ENCODE measurements at places on chromosomes 4 and X.

DNA sequence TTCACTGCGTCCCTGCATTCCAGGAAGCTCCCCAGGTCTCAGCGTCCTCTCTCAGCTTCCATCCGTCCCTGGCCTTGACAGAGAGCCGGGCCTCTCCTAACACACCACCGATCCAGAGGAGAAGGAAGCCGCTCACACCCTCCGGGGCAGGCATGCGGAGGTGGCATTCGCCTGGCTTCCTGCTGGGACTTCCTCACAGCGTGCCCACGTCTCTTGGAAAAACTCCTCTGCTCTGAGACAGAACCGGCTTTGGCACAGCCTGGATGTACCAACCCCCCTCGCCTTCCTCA is 3.2 kb downstream of the CTAG2 start:
- DNase-seq: no peak

- DNase-seq: peak; percentile 53
Observed at GRCh38 chrX:989959-990510, 222.4 kb downstream of the CRLF2 start.

DNA sequence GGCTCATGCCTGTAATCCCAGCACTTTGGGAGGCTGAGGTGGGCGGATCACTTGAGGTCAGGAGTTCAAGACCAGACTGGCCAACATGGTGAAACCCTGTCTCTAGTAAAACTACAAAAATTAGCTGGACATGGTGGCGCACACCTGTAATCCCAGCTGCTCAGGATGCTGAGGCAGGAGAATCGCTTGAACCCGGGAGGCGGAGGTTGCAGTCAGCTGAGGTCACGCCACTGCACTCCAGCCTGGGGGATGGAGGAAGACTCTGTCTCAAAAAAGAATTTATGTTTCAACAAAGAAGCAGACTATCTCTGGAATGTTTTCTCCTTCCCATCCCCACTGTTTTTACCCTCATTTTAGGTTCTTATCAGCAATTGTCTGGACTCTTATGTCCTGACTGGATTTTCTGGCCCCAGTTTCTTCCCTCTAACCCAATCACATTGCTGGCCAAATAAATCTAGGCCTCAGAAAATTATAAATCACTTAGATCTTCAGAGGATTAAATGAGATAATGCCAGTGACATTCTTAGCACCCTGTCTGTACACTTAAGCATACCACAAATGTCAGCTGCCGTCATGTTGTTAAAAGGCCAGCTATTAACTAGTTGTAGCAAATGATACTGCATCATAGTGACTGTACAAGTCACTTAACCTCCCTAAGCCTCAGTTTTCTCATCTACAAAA is 44.9 kb upstream of the PRSS48 start:
- DNase-seq: no peak

DNA sequence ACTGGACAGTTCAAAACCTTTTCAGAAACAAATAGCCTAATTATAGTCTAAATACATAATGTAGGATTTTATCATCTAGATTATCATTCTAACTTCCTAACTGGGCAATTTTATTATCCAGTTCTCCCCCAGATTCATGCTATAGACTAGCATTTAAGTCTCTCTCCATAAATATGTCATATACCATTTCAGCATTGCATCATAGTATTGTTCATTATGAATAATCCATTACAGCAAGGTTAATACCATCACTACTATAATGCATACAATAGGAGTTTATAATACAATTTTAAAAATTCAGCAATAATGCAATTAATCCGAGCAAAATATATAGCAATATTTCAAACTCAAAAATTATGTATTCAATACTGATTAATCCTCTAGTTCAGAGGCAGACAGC is 77.4 kb downstream of the PDGFC start:
- no peak for DNase-seq

- DNase-seq: no peak
Observed at GRCh38 chrX:136495043-136495442, 2.3 kb upstream of the HTATSF1 start.

DNA sequence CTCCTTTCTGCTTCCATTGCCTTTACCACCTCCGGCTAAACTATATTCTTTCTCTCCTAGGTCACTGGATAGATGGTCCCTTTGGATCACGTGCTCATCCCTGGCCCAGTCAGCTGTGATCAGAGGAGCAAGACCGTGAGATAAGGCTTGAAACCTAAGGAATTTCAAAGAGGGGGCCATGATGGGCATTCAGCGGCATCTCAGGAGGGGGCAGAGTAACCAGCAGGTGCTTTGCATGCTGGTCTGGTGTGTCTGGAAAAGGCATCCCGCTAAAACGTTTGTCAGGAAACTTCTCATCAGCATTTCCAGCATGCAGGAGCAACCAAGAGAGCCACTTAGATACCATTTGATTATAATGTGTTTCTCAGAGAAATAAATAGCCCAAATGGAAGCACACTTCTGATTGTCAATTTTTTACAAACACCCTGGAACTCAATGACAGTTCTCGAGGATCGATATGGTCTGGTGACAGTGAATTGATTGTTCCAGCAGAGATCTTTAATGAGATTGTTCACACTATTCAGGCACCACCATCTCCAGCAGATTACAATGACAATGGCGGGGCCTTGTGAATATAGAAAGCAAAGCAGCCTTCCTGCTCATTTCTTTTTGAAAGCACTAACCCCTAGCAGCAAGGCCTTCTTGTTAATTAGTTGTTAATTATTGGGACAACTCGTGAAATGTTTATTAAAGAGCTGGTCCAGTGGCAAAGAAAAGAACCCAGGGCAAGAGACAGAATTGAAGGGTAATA is 327.1 kb downstream of the PTTG2 start:
- DNase-seq: no peak

- no peak for DNase-seq
Observed at GRCh38 chr4:84001876-84002569, 466.1 kb downstream of the GPAT3 start.

- no peak for DNase-seq
Observed at GRCh38 chr4:140096921-140097320, 57.1 kb downstream of the MAML3 start.

GRCh38 chr4:139823746-139824145 is 158.1 kb downstream of the MGST2 start:
- DNase-seq: no peak

DNA sequence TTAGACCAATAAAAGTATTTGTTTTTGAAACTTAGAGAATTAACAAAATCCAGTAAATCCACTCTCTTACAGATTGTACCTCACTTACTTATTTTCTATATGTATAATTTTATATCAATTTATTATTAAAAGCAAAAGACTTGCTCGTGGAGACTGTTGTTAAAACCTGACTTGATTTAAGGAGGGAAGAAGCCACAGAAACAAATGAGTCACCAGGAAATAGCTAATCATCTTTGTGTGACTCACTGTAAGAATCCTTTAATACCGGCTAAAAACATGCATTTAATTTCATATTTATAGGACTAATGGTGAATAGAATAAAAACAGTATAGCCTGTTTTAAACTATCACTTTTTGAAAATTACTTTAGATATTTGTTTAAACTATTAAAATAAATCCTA is 29.9 kb upstream of the UBE2NL start:
- DNase-seq: no peak

DNA sequence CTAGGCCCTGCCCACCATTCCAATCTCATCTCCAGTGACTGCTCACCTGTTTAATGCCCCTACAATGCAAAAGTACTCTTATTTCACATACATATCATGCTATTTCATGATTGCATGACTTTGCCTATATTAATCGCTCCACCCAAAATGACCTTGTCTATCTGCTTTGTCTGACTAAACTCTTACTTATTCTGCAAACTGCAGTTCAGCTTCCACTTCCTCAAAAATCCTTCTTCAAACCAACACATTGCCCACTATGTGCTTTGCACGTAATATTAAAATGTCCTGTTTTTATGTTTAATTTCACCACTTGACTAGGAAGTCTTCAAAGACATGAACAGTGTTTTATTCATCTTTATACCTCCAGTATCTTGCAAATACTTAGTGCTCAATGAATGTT is 229.6 kb downstream of the OPHN1 start:
- no peak for DNase-seq

GRCh38 chr4:26763063-26763462 is 97.6 kb upstream of the STIM2 start:
- no peak for DNase-seq

DNA sequence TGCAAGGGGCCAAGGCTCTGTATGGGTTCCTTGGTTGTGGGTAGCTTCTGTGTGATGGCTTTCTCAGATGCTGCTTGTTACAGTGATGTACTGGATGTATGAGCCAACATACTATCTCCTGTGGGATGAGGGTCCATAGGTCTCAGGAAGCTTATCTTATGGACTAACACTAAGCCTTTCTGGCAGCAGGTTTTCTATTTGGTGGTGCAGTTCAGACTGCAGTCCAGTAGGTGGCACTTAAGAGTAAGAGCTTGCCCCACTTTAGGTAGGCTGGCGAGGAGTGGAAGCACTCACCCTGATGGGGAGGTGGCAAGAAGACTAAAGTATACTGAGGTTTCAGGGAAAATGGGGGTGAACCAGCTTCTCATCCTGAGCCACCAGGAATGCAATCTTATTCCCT is 306.7 kb upstream of the MAOA start:
- no peak for DNase-seq

DNA sequence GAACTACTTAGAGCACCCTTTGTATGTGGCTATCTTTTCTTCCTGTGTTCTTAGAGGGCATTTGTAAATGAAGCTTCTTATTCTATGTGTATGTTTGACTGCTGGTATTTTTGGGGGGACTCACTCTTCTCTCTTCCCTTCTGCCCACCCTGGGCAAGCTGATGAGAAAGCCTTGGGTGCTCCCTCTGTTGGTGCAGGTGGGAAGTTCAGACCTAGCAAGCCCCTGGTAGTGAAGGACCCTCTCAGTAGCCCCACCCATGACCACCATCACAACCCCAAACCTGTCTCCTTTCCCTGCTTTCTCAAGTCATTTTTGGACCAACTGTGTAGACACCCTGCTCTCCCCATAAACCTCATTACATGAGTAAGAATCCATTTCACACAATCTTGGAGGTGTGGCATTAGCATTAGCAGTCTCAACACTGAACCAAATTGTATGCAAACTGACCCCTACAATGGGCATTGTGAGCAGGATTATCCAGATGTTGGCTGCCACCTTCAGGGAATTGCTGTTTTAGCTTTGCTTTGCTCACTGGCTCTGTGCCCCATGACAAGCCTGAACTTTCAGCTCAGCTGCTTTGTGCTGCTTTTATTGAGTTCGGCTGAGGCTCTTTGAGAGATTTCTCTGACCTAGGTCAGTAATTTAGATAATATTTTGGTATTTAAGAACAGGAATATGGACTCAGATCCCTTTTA is 27.9 kb downstream of the TRIM61 start:
- DNase-seq: no peak

DNA sequence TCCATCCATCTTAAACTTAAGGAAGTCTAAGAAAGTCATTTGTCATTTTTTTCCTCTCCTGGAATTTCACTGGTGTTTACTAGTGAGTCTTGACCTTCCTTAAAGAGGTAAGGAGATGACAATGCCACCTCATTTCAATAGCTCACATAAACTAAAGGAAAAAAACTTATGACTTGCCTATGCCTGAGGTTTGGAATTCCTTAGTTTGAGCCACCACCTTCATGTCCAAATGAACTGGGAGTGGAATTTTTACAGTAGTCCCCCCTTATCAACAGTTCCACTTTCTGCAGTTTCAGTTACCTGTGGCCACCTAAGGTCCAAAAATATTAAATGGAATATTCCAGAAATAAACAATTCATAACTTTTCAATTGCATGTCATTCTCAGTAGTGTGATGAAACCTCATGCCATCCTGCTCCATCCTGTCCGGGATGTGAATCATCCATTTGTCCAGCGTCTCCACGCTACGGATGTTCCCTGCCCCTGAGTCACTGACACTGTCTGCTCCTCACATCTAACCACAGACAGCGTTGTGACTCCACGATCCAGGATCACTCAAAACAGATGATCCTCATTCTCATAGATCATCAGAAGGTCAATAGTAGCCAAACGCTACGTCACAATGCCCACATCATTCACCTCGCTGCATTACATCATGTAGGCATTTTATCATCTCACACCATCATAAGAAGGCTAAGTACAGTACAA is 177.4 kb downstream of the SH3KBP1 start:
- DNase-seq: no peak

DNA sequence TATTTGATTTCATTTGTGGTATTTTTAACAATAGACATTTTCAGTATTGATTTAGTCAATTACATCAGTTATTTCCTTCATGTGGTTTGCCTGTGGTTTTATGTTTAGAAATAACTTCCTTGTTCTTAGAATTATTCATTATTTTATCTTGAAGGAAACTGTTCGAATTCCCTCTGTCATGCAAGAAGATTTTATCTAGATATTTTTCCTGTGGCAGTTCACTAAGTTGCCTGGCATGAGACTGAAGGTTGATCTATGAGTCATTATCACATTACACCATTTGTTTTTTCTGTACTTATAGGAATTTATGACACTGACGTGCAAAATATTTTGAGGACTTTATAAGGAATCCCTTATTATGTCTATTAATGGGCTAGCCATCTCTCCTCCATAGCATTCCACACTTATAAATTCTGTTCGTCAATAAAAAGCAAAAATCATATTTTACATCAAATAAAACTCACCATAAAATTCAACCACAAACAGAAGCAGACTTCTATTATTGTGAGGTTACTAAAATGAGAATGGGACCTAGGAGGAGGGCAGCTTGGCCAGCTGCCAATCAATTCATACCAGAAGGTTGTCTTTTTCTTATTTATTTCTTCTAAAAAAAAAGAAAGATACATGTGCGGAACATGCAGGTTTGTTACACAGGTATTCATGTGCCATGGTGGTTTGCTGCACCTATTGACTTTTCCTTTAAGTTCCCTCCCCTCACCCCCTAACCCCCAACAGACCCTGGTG is 179.0 kb downstream of the KCNIP4 start:
- no peak for DNase-seq

DNA sequence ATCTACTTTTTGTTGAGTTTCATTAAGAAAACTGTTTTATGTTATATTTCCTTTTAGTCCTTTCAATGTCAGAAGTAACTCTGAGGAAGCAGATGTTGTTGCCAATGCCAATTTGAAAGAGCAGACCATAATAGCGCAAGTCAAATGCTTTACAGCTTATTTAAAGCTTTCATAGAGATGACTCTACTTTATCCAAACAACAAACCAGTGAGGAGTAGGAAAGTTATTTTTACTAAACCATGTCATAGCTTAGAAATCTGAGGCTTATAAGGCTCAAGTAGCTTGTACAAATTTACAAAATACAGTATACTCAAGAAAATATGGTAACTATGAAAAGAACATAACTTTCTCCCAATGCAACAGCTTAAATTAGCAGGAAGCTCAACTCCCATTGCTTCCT is 40.1 kb upstream of the SPOCK3 start:
- DNase-seq: no peak

DNA sequence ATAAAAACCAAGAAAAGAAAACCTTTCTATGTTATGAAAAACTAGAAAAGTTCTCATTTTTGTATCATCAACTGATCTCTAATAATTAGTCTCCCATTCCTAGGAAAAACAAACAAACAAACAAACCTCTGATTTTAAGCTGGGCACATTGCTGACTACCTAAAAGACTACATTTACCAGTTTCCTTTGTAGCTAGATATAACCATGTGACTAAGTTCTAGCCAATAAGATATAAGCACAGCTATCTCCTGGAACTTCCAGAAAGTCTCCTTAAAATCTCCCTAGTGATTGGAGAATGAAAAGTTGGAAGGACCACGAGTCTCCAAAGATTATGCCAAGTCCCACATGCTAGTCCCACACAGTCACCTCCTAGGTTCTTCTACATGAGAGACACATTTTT is 108.9 kb downstream of the NR3C2 start:
- no peak for DNase-seq
